ENCODE measurements at places on chromosomes 6 and 20. TPM values are rescaled to one million over a fixed set of nuclear protein-coding genes. Genes with fewer than 3 reads are reported as not detected.

DNA sequence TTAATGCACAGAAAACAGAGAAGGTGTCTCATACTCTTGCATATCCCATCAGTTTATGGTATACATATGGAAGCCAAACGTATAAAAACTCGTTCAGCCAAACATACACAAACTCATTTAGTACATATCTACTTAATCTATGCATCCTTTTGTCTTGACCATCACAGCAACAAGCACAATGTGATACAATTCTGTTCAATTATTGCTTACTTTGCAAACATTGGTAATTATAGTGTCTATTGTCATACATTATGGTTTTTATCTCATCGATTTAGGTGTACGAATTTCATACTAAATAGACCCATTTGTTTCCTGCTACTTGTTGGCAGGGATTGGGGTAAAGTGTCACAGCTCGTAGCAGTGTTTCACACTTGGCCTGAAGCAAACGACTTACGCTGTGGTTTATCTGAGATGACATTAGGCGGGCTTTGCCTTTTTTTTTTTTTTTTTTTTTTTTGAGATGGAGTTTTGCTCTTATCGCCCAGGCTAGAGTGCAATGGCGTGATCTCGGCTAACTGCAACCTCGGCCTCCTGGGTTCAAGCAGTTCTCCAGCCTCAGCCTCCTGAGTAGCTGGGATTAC, 425.9 kb upstream of the JARID2 start:
- no peaks in the 10 kb centered on the region for H3K4me1 ChIP-seq
- no peaks in the 10 kb centered on the region for H3K27me3 ChIP-seq
- no peak overlapping the region for H3K4me3 ChIP-seq
- DNase-seq, result no peak
- no peak overlapping the region for H3K27ac ChIP-seq

DNA sequence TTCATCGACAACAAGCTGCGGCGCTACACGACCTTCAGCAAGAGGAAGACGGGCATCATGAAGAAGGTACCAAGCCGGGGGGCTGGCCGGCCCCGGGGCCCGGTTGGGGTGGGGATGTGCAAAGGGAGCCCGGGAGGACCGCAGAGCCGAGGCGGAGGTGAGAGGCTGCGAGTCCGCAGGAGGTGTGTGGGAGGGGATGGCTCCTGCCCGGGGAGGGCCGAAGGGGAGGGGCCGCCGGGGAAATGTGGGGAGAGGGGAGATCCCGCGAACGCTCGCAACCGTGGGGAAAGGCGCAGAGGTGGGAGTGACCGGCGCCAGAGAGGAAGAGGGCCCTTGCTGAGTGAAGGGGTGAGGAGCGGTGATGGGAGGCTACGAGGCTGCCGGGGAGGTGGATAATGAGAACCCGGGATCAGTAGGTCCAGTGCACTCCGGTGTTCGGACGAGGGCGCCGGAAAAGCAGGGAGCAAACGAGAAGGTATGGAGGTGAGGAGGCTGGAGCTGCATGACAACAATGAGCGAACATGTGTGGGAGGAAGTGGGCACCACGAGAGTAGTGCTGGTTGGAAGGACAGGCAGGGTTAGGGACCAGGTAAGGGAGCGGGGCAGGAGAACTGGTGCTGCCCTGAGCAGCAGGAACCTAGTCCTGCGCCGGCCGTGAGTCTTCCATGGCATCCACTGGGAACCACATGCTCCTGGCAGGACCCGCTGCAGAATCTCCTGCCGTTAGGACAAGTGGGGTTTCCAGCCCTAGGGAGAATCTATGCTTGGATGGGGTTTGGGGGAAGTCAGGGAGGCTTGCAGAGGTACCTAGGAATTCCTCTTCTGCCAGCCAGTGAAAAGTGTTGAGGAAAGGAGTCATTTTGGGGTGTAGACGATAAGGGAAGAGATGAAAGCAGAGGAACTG, 1.3 kb downstream of the SRF start:
- no peaks in the 10 kb centered on the region for H3K27me3 ChIP-seq
- peaks cover 24% of the 10 kb centered on the region for H3K36me3 ChIP-seq
- H3K27ac ChIP-seq, result peak overlapping the region; percentile 93
- peak overlapping the region; percentile 95 for H3K4me3 ChIP-seq

DNA sequence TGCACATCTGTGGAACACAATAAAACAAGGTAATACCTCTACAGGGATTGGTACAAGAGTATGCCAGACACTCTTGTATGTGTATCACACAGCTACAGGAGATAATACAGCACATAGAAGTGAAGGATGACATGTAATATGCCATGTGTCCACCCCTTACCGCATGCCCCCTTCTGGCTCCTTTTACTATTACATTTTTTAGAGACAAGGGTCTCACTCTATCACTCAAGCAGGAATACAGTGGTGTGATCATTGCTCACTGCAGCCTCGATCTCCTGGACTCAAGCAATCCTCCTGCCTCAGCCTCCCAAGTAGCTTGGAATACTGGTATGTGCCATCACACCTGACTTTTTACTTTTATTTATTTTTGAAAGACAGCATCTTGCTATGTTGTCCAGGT, 4.2 kb upstream of the NCR3 start:
- DNase-seq, result no peak
- H3K27ac ChIP-seq, result no peak overlapping the region
- H3K27me3 ChIP-seq, result no peaks in the 10 kb centered on the region
- H3K4me1 ChIP-seq, result no peaks in the 10 kb centered on the region
- H3K36me3 ChIP-seq, result no peaks in the 10 kb centered on the region

Gene TPX2
- 1.9 TPM for total RNA-seq

DNA sequence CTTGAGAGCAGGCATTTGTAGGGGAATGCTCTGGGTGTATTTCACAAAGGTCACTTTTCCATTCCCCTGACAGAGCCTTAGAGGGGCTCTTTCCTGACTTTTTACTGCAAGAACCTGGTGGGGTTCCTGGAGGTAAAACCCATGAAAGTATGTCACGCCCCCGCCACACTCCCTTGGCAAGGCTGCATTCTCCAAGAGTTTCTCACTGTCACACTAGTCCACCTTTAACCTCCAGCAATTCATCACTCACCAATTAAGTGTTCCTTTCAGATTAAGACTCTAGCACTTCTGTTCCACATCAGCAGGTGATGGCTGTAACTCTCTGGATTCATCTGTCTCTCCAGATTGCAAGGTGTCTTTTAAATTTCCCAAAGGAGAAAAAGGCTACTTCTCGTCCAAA, 32.7 kb upstream of the NKX2-4 start:
- no peaks in the 10 kb centered on the region for H3K36me3 ChIP-seq
- no peak overlapping the region for H3K4me3 ChIP-seq
- H3K27me3 ChIP-seq, result peaks cover 5% of the 10 kb centered on the region
- H3K27ac ChIP-seq, result no peak overlapping the region
- no peaks in the 10 kb centered on the region for H3K4me1 ChIP-seq

DNA sequence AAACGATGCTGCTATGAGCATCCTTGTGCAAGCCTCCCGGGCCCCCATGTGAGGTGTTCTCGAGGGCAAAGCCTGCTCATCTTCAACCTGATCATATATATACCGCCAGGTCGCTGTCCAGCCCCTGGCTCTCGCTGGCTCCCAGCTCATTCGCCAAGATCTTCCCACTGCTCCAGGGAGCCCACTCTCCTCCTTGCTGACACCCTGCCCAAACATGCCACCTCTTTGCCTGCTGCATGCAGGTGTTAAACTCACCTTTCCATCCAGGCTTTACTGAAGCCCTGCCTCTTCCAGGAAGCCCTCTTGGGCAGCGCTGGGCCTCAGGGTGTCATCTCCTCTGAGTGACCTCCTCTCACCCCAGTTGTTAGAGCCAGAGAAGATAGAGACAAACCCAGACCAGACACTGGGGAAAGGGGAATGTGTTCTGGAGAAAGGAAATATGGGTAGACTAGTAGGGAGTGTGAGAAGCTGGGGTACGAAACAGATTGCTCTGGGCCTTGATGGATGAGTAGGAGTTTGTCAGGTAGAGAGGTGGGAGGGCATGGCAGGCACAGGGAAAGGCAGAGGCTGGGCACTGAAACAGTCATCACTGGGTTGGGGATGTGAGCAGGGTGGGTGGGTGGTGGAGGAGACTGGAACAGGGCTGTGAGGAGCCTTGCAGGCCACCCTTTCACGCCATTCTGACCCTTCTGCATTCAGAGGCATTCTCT, 1.2 kb upstream of the DLGAP4 start:
- DNase-seq, result no peak
- H3K27me3 ChIP-seq, result peaks cover 92% of the 10 kb centered on the region
- no peaks in the 10 kb centered on the region for H3K36me3 ChIP-seq
- H3K4me1 ChIP-seq, result peaks cover 8% of the 10 kb centered on the region
- no peak overlapping the region for H3K4me3 ChIP-seq

Gene PTCRA
- 9.8 TPM for total RNA-seq

GRCh38 chr6:20633566-20634340, 99.5 kb downstream of the CDKAL1 start:
- H3K36me3 ChIP-seq, result no peaks in the 10 kb centered on the region
- H3K27me3 ChIP-seq, result no peaks in the 10 kb centered on the region
- H3K4me3 ChIP-seq, result no peak overlapping the region
- DNase-seq, result no peak
- no peak overlapping the region for H3K27ac ChIP-seq
- H3K4me1 ChIP-seq, result no peaks in the 10 kb centered on the region

GRCh38 chr6:42040856-42041480, 9.4 kb upstream of the TAF8 start:
- H3K4me3 ChIP-seq, result no peak overlapping the region

Gene CASS4
- 23.9 TPM for total RNA-seq

DNA sequence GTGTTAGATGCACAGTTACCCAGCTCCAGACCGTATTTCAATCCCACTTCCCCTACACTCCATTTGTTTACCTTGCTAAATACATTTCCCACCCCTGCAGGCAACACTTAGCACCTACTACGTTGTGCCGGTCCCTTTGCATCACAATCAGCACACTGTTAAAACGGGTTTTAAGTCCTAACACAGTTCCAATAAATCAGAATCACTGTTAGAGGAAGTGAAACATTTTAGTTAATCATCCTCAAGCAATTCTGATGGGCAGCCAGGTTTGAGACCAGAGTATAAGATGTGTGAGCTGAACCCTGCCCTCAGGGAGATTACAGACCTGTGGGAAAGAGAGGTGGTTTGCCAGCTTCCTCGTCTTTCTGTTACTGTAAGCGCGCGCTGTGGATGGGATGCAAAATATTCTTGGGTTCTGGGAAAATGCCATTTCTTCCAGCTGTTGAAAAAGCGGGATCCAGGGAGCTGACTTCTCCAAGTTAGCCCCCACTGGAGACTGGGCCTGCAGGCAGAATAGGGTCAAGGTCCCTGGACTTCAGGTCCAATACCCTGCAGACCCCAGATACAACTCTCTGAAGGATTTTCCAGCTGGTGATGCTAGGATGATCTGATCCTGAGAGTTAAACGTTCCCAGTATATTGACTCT, 3.1 kb downstream of the ZCCHC3 start:
- no peak for DNase-seq
- H3K4me1 ChIP-seq, result peaks cover 44% of the 10 kb centered on the region
- peak overlapping the region; percentile 76 for H3K4me3 ChIP-seq
- H3K27ac ChIP-seq, result peak overlapping the region; percentile 19
- H3K27me3 ChIP-seq, result no peaks in the 10 kb centered on the region

Gene ATRN
- total RNA-seq, result 29.2 TPM

Gene SYCP2L
- total RNA-seq, result 1.0 TPM

- no peak overlapping the region for H3K4me3 ChIP-seq
- H3K27ac ChIP-seq, result no peak overlapping the region
- H3K4me1 ChIP-seq, result peaks cover 8% of the 10 kb centered on the region
- DNase-seq, result no peak
Observed at GRCh38 chr20:5551621-5552020, 198.6 kb upstream of the SHLD1 start.
